ENCODE measurements at places on chromosomes 6 and 20.

DNA sequence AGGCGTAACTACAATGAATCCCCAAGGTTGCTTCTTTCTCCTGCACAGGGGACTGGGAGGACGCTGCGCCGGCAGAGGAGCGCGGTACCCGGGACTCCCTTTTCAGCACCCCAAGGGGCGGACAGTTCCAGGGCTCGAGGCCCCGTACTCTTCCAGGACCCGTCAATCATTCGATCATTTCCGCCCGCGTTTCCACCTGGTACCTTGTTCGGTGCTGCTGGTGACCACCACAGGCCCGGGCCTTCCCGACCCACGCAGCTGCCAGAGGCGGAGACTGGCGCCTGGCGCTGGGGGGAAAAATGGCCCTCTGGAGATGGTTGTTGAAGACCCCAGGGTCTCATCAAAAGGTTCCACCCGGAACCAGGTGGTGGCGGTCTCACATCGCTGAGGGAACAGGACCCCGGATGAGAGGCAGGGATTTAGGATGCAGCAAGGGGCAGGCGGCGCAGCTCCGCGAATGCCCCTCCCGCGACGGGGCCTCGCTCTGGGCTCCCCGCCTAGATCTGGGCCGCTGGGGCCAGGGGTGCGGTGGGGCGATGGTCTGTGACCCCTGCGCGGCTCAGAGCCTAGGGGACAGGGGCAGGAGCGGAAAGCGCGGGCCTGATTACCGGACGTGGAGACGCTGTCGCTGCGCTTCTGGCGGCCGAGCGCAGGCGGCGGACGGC is 744 bp downstream of the VSX1 start:
- DNase-seq, result no peak

GRCh38 chr6:167093922-167094432 is 28.9 kb upstream of the CCR6 start:
- no peak for DNase-seq

DNA sequence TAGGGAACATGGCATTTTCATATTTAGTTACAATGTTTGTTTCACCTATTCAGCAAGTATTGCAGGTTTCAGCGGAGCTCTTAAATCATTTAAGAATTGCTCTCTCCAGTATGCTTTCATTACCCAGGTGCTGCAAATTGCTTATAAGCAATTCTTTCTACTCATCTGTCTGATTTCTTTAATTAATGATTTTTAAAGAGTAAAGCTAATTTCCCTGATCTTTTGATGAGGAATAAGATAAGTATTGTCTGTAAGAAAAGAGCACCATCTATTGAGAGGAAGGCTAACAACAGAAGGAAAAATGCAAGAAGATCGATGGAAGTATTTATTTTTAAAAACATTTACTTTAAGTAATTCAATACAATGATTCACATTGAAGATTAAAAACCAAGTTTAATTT is 2.0 kb downstream of the OPRM1 start:
- DNase-seq, result no peak

DNA sequence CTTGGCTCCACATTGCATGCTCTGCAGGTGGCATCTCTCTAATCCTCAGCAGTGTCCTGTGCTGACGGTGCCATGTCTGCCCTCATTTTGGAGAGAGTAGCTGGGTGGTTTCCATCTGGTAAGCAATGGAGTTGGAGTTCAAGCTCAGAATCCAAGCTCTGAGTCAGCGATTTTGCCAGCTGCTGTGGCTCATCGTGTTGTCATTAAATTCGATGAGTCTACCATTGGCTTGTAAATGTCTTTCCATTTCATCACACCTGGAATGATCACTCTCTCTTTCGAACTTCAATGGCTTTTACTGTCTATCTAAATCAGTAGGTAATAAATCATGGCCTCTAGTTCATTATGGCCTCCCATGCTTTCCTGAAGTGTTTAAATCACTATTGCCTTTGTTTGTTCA is 378.5 kb upstream of the TSHZ2 start:
- DNase-seq, result no peak

DNA sequence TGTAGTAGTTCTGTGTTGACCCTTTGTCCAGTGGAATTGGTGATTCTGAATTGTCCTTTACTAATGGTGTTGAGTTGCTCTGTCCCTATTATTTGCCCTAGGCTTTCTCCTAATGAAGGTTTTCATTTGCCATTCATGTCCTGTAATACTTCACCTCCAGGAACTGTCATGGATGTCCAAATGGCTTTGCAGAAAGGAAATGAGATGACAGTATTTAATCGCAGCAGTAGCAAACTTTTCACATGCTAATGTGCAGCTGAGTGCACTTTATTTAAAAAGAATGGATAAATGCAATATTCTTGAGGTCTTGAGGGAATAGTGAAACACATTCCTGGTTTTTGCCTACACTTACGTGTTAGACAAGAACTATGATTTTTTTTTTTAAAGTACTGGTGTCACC is 131.4 kb downstream of the SULF2 start:
- DNase-seq, result no peak

GRCh38 chr6:163782436-163783003 is 368.0 kb downstream of the QKI start:
- peak; percentile 13 for DNase-seq

DNA sequence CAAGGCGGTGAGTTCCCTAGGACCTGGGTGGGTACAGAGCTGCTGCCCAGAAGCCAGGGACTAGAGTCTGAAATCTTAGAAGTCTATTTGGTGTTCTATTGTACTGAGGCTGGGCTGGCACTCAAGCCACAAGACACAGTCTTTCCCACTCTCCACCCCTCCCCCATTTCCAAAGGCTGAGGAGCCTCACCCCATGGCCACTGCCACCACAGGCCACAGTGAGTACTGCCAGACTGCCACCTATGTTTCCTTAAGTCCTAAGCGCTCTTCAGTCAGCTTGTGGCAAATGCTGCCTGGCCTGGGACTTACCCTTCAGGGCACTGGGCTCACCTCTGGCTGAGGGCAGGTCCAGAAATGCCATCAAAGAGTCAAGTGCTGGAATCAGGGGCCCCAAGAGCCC is 469.3 kb downstream of the HAO1 start:
- no peak for DNase-seq

Data from globus pallidus (tissue), 1 donor.